Activated CD8-positive, alpha-beta memory T cell treated with anti-CD3 and anti-CD28 coated beads for 1 hour (primary cell): ENCODE measurements at places on chromosomes 2 and 18.

DNA sequence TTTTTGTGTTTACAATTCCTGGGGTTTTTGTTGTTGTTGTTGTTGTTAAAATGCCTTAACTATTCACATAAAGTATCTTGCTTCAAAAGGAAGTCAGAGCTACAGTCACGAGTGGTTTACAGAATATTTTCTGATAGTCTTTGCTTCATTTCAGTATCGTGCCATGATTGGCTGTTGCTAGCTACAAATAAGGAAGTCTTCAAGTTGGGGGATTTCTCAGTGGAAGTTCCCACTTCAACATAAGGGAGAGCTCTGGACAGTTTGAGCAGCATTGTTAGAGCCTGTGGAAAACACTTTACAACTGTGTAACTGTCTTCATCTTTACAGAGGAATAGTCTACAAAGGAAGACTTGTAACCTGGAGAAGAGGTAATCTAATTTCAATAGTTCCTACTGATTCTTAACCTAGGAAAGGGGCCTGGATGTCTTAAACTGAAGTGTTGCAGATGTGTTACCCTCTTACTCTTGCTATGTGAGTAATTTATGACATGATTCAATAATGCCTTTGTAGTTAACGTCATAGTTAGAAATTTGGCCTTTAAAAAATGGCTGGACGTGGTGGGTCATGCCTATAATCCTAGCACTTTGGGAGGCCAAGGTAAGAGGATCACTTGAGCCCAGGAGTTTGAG is 23.4 kb upstream of the TANK start:
- no peak for DNase-seq

DNA sequence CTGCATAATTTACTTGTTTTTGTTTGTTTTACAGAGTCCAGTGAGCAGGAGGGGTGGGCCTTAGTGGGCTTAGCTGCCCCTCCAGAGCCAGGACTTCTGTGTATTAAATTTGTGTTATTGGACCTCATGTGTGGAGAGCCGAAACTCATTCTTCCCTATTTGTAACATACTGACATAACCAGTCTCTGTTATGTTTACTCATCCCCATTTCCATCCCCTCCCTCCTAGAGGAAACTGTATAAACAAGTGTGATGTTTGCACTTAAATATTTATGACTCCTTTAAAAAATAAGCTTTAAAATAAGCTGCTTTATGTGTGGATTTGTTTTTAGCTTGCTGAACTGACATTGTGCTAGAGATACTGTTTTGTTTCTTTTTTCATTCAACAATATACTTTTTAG is 13.8 kb downstream of the ZNF512 start:
- no peak for DNase-seq

- peak; percentile 1 for DNase-seq
Measured at GRCh38 chr2:43059183-43059897, 167.1 kb downstream of the ZFP36L2 start.

- no peak for DNase-seq
Measured at GRCh38 chr2:221810245-221810644, 238.1 kb upstream of the EPHA4 start.

DNA sequence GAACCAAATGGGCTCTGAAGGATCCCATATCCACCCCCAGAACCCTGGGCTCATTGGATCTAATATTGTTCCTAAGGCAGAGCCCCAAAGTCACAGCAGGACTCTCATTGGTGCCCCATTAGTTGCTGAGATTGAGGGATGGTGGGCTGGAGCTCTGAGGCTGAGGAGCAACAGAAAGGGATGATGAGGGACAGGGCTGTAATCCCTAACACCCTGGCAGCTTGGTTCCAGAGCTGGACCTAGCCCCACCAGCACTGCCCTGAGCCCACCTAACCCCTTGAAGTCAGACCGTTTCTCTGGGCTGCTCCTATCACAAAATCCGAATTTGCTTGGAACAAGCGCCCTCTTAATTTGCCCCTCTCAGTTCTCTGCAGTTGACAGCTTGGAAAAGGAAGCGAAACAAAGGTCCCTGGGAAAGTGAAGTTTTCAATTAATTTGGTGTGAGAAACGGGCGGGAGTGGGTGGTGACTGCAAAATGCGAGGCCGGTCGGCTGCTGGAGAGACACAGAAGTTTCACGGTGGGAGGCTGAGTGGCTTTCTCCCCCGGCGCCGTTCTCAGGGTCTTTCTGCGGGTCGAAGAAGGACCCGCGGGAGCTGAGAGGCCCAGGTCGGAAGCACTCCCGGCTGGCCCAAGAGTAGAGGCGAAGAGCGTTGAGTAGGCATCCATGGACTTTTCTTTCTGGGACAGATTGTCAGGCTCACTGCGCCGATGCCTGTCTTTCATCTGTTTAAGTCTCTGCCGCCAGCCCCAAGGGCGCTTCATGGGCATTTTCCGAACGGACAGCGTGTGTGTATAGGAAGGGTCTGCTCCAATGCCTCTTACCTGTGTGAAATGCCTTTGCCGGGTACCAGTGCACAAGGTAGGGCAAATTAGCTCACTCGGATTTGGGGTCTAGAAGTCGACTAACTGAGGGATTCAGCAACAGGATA is 927 bp upstream of the HOXD13 start:
- no peak for DNase-seq

DNA sequence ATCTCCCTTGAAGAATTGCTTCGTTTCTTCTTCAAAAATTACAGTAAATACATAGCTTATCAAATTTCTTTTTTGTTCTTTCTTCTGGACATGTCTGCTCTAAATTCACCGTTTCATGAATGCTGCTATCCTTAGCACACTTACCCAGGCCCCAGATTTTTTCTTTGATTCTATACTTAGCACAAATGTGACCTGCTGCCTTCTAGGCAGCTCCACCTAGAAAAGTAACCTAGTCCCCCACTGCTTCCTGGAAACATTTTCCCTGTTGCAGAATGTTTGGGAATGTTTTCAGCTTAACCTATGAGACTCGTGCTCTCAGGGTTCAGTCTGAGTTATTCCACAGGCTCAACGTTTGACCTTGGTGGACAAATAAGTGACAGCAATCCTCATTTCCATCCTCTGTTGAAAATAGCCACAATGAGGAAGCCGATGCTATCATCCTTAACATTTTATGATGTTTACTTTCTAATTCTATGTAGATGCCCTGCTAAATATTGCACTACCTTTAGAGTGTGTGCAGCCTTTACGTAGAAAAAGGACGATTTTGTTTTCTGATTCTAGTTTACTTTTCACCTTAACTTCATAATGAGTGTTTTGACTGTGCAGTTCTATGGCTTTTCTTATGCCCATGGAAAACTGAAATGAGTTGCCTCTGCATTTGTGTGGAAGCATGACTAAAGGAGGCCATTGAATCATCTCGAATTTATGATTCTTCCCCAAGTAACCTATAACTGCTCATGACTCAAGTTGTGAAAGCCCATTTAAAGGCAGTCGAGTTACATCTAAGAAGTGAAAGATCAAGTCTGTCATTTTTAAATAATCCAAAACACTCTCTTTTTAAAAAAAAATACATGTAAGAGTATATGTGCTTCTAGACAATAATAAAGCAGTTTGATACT is 47.7 kb downstream of the TMEM182 start:
- DNase-seq, result no peak

DNA sequence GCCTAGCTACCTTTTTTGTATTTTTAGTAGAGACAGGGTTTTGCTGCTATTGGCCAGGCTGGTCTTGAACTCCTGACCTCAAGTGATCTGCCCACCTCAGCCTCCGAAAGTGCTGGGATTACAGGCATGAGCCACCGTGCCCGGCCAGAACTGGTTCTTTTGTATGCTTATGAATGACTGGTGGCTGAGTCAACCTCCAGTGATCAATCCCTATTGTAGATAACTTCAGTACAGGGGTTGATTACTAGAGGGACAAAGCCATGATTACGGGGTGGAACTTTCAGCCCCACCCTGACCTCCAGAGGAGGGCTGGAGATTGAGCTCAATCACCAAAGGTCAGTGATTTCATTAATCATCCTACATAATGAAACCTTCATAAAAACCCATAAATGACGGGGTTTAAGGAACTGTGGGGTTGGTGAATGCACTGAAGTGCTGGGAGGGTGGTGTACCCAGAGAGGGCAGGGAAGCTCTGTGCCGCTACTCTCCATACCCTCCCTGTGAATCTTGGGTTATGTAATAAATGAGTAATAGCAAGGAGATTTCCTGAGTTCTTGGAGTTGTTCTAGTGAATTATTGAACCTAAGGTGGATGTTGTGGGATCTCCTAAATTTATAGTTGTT is 281.8 kb upstream of the CXCR4 start:
- DNase-seq, result no peak

DNA sequence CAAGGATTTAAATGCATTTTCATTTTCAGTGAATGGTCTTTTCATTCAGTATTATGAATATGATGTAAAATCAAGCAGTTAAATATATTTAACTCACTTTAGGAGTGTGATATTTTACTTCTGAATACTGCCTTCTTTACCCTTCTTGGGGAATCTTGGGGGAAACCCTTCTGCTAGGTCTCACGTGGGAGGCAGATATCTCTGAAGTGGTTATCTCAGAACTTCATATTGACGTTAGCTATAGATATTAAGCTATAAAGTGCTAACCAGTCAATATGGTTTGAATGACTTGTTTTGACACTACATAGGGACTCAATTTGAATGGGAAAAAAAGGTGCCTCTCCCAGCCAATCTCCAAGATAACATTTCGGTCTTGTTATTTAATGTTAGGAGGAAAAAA is 9.8 kb downstream of the REL start:
- no peak for DNase-seq

- DNase-seq, result no peak
Measured at GRCh38 chr2:144935736-144936135, 415.8 kb upstream of the ZEB2 start.
